SK-N-DZ (cell line): ENCODE measurements at places on chromosomes 16 and 17.

GRCh38 chr16:9441012-9441411 is 349.6 kb downstream of the HAPSTR1 start:
- no peak for DNase-seq

- DNase-seq: no peak
Measured at GRCh38 chr17:7403727-7403976, 245 bp downstream of the TMEM256 start.

DNA sequence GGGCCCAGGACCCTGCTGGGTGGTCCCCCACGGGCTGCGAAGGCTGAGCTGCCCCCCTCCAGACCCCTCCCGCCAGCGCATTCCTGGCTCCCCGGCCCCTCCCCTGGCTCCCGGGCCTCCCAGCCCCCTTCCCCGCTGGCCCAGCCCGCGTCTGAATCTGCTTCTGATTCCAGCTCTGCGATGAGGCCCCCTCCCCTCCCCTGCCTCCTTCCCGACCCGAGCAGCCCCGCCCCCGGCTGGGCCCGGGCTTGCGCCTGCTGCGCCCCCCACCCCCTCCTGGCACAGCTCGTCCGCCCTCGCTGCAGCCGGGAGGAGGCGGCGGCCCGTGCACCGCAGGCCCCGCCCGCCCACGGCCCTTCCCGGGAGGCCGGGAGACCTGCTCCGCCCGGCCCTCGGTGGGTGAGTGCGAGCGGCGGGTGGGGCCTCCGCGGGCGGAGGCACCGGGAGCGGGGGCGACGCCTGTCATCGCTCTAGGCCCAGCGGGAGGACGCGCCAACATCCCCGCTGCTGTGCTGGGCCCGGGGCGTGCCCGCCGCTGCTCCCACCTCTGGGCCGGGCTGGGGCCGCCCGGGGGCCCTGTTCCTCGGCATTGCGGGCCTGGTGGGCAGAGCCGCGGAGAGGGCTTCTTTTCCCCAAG is at the start of gene NTN3:
Gene NTN3 (plus strand): TSS at position 282 of the 637 bp plus-strand sequence. CDS start 405 bp downstream, outside the sequence.
- peak; percentile 84 for DNase-seq

GRCh38 chr17:4733073-4733531 is 1.9 kb downstream of the MED11 start:
- DNase-seq: no peak

GRCh38 chr16:57144027-57144426 is 41.8 kb downstream of the PSME3IP1 start:
- no peak for DNase-seq

DNA sequence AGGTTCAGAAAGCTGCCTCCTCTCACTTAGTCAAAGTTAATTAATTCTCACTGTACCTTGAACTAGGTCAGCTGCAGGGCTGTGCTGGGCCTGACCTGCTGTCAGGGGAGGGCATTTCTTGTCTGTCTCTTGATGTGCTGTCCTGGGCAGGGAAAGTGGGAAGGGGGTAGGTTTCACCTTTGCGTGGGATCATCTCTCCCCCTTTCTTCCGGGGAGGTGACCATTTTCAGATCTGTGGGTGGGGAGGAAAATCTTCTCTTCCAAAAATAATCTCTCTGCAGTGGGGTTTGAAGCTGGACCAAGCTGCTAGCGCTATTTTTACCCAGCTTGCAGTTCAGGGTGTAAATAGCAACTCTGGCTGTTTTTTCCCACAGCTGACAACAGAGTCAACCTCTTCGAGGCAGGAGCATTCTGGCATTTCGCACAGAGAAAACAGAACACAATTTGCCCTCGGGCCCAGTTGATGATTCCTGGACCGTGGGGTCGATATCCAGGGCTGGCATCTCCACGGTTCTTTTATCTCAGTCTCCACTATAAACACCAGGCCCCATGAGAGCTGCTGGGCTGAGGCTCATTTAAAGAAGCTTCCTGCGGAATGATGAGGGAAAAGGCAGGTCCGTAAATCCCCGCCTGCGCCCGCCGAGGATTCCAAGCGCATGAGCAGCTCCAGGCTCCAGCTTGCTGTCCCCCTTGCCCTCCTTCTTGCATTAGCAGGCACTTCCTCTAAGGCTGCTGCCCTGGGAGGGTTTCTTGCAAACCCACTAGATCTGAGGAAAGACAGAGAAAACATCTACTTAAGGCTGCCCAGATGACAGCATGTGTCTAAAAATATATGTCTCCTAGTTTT is 93.9 kb downstream of the YPEL2 start:
- DNase-seq: peak; percentile 47

GRCh38 chr17:39224778-39225307 is 902 bp downstream of the STAC2 start:
- no peak for DNase-seq

DNA sequence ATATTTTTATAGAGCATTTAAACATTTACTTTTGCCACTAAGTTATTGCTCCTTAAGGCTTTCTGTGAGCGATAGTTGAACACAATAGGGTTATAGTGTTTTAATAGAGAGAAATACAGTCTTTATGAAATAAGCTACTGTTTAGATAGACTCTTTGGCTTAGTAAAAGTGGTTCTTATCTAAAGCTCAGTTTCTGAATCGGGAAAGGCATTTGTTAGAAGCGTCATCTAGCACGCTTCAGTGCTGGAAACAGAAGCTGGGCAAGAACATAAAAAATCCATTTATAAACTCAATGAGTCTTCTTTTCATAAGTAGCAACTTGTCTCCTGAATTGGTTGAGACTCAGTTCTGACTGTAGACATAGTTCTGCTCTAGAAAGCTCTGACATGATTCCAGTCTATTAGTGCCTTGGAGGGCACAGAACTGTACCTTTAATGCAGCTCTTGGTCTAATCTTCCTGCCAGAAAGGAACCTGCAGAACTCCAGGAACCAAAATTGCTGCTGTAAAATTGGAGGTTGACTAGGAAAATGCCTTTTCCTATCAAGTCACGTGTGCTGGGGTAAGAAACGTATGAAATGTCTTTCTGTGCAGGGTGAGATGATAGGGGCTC is 55.4 kb upstream of the DNAJA2 start:
- DNase-seq: no peak

DNA sequence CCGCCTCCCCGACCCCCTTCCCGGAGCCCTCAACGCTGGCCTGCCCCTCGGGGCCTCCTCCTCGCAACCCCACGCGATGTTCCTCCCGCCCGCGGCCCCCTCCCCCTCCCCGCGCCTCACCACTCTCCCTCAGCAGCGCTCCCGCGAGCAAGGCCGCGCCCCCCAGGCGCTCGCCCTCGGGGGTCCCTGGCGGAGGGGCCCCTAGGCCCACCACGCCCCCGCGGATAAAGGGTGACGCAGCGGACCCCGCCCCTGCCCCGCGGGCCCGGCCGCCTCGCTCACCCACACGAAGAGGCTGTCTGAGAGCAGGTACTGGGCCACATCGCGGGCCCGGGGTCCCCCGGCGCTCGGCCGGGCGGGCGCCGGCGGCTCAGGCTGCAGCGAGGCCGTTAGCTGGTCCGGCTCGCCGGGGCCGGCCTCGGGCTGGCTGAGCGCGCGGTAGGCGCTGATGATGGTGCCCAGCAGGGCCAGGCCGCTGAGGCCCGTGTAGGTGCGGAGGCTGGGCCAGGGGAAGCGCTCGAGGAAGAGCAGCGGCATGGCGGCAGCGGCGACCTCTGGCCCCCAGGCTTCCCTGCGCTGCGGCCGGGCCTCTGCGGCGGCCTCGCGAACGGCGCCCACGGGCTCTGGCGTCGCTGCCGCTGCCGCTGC is 430 bp downstream of the AMFR start:
- peak; percentile 31 for DNase-seq

DNA sequence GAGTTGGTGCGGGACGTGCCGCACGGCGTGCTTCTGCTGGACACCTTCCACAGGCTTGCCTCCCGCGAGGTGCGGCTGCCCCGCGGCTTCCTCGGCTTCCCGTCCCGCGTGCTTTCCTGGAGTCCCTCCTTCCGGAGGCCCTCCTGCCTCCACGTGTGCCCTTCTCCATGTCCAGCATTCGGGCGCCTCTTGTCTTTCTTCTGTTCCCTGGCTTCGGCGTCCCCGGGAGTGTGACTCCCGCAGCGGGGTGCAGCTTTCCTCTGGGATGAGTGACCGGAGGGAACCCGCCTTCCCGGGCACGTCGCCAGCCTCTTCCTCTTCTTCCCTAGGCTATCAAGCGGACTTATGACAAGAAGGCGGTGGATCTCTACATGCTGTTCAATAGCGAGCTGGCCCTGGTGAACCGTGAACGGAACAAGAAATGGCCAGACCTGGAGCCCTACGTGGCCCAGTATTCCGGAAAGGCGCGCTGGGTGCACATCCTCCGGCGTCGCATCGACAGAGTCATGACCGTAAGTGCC is 23.0 kb downstream of the DNAH2 start:
- DNase-seq: no peak

GRCh38 chr16:49287572-49287971 is 5.9 kb upstream of the CBLN1 start:
- DNase-seq: no peak

DNA sequence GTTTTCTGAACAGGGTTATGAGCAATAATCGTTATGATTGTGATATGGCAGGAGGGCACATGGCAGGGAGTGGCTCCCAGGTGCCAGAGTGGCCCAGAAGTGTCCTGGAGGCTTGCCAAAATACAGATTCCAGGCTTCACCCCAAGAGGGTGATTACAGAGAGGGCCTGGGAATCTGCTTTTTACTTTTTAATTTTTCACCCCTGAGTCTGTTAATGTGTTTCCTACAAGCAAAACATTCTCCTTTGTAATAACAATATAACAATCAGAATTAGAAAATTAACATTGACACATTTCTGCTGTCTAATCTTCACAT is 212.4 kb downstream of the SNX29 start:
- no peak for DNase-seq

GRCh38 chr17:78716814-78717393 is 65.2 kb downstream of the CYTH1 start:
- DNase-seq: peak; percentile 41
